Activated gamma-delta T cell treated with Interleukin-2 at 50 U/mL for 16 hours (primary cell): ENCODE measurements at places on chromosomes 3 and 15.

- DNase-seq: no peak
Observed at GRCh38 chr15:75821786-75822345, 21.4 kb upstream of the UBE2Q2 start.

DNA sequence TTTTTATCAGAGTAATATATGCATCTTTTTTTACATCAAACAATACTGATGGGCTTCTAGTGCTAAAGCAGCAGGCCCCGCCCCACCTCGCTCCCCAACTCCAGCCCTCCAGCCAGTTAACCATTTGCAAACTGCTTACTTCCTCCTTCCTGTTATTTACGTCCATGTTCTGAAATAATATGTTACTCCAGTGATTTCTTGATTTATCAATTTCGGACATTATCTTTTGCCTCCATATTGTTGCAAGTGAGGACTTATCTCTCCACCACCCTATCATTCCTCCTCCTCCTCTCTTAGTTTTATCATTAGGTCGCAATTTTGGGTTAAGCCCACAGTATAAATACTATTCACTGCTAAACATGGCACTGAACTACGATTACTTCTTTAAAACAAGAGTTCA is 39.5 kb downstream of the ZNF710 start:
- DNase-seq: no peak

DNA sequence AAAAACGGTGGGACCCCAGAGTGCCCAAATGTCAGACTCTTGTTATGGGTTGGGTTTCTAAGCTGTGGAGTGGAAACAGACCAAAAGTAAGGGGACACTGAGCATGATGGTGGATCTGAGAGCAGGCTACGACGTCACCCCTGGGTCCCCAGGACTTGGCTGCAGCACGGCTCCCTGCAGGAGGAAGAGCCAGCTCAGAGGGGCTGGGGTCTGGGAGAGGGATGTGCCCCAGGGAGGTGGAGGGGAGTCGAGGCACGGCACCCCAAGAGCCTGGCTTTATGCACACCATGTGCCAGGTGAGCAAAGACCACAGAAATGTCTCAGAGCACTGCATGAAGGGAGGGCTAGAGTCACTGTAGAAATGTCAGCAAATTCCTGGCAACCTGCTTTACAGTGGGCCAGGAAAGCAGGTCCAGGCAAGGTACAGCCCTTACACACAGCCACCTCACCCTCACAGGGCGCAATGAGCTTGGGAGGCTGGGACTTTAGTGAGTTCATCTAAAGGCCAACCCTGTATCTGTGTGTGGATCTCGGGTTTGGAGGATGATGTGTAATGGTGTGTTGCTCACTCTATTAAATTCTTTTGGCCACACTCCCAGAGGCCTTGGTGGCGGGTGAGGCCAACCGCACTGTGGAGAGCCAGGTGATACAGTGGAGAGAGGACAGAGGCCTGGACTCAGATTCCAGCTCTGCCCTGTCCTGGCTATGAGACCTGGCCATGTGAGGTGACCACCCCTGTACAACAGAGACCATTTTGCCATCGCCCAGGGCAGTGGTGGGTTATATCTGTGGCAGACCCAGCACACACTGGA is 14.1 kb downstream of the CTSH start:
- DNase-seq: no peak

GRCh38 chr3:17949101-17949500 is 206.7 kb upstream of the TBC1D5 start:
- DNase-seq: no peak

- DNase-seq: no peak
Observed at GRCh38 chr3:3578718-3579117, 220.5 kb upstream of the LRRN1 start.

DNA sequence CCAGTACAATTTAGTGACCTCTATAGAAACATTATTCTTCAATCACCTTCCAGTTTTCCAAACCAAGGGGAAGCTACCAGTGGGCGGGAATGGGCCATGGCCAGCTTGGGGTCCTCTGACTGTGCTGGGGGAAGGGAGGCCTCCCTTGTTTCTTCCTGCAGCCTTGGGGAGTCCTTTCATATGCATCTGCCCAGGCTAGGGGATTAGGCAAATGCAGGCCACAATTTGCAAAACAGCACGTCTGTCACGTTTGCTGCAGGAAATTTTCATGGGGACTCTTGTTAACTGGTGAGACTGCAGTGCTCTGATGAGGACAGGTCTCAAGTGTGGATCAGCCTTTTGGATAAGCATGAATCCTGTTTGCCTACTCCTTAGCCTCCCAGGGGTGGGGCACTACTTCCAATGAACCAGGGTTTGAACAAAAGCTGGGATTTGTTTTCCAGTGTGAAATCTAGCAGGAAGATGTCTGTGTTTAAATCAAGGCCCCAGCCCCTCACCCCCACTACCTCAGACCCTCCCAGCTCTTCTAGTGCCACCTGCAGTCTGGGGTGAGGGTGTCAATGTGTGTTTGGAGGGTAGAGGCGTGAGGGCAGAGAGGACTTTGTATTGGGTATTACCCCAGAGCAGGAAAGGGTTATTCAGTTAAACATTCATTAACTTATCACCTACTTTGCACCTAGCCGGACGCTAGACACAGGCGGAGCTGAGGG is 219.9 kb downstream of the OPA1 start:
- DNase-seq: no peak

- DNase-seq: no peak
Observed at GRCh38 chr3:49871531-49872153, 1.9 kb upstream of the CAMKV start.

- DNase-seq: no peak
Observed at GRCh38 chr15:37550360-37551024, 383.9 kb upstream of the TMCO5A start.

DNA sequence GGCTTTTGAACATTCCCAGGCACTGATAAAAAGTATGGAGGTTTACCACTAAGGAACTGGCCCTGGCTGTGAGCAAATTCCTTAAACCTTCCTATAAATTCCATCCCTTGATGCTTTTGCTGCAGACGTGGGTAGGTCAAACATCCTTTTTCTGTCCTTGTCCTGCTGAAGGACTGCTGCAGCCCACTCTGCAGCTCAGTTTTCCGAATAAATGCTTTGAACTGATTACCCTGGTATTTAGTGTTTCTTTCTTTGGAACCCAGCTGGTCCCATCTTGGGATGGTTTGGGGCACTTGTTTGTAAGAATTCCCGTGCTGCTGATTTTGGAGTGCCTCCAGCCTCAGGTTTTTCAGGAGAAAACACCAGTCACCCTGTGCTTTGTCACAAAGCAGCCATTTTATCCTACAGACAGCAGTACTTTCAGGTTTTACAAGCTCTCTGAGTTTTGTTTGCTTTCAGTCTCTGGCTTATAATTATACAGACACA is 815.9 kb downstream of the VGLL3 start:
- no peak for DNase-seq

DNA sequence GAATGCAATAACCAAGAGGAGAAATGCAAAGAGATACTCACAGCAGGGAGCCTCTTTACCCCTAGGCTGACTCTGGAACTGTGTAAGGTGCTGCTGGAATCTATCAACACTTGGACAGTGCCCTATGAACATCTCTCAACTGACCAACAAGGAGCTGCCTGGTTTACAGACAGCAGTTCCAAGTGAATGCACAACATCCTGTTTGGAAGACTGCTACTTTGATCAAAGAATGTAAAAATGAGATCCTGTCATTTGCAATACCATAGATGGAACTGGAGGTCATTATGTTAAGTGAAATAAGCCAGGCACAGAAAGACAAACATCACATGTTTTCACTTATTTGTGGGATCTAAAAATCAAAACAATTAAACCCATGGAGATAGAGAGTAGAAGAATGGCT is 136.3 kb downstream of the IMPG2 start:
- no peak for DNase-seq

DNA sequence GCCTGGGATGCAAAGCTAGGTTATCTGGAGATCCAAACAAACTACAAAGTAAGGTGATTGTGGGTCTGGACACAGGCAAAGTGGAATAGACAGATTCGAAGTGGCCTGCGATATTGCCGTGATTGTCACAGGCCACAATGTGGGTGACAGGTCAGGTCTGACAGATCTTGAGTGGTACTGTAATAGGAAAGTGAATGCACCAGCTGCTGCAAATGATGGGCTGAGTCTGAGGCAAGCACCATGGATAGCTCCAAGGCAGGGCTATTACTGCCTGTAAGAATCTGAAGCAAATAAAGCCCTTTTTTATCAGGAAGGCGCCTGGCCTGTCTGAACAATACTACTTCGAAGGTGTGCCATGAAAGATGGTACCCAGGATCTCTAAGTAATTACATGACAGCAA is 10.0 kb downstream of the ARMC8 start:
- DNase-seq: no peak

- no peak for DNase-seq
Observed at GRCh38 chr15:63999177-63999576, 47.1 kb downstream of the DAPK2 start.

DNA sequence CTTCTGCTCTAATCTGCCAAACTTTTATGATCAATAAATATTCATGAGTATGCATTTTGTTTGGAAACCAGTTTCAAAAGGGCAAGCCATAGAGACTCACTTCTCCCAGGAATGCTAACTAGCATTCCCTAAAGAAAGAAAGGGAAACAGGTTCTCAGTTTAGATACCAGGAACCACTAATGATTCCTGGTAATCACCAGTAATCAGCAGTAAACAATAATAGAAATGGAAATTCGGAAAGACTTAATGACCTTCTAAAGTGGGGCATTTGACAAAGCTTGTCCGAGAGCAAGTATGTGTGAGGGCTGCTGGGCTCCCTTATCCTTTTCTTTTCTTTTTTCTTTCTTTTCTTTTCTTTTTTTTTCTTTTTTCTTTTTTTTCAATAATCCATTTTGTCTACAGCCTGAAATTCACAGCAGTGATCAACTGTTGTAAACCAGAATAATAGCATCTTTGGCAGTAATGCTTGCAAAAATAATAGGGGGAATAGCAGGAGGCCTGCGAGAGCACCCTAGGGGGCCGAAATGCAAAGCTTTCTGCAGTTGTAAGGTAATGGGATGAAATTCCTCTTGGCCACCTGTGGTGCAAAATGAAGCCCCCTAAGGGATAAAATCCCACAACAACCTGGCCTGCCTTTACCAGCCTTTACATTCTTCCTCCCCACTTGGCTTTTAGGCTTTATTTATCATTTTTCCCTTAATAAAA is 253.2 kb downstream of the ZPLD1 start:
- DNase-seq: no peak

- DNase-seq: no peak
Observed at GRCh38 chr3:30231277-30232141, 374.9 kb upstream of the TGFBR2 start.

DNA sequence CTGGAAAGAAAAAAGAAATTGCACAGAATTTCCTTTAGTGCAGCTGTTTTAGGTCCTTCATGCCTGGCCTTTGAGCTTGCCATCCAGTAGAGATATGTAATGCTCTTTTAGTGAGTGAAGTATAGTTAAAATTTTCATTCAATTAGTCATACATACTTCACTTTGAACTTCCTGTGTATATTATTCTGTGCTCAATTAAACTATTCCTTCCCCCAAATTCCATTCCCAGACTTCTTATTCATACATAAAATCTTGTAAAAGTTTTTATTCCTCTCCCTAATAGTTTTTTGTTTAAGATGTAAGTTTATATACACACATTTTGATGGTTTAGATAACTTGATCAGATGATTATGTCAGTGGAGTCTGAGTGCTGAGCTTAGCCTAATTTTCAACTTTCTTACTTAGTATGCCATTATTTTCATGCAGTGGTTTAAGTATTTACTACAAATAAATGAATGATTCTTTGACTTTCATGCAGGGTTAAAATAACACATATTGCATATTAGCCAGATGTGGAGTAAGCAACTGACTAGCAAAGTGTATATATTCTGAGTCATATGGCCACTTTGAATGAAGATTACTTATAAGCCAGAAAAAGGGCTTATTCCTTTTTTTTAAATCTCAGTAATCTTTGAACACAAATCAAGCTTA is 42.5 kb upstream of the ABHD10 start:
- DNase-seq: no peak

GRCh38 chr3:62956411-62956810 is 81.2 kb upstream of the CADPS start:
- DNase-seq: no peak

DNA sequence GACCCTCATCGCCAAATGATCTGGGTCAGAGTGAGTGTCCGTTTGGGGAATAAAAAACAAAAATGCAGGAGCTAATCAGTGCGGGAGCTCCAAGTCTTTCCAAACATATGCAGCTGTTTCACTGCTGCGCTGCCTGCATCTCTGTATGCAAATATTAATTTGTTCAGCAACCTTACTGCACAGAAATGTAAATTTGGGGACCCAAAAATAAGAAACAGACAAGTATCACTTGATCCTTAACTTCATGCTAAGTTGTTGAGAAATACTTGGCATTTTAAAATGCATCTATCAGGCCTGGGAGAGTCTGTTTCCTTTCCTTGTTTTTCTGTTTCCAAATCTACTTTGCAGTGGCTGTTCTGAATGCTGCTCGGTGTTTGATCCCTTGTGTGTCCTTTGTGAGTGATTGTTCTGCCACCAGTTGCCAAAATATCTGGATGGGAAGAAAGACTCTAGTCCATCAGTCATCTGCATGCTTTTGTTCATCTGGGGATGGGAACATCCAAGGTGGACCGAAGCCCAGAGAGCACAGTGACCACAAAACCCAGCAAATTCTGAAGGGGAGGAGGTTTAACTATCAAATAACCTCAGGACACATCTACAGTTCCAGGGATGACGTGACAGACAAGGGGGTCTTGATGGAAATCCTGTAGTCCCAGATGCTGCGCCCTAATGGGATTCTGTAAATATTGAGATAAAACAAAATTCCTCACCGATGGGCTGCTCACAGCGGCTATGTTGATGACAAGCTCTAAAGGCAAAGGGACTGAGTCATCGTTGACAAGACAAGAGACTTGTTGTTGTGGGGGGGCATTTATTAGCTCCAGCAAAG is 199.5 kb upstream of the WNT5A start:
- DNase-seq: no peak

DNA sequence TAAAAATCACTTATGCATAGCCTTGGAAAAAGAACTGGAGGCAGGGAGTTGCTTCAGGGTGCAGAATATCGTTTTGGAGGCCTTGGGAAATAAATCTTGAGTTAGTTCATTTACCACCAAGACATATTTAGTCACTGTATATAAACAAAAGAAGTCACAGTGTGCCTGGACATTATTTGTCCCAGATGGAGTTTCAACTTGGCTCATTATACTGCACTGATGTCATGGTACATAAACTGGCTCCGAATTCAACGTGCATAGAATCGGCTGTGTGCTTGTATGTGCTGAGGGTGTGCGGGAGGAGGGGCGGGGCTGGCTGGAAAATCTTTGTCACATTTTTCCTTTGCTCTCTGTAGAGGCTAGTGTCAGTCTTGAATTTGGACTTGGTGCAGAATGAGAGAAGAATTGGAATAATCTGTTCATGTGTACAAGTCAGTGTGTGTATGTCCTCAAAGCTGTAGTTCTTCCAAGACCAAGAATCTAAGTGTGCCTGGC is 86.6 kb downstream of the FNDC3B start:
- no peak for DNase-seq

GRCh38 chr3:146350852-146351251 is 99.9 kb upstream of the PLSCR4 start:
- no peak for DNase-seq

- no peak for DNase-seq
Observed at GRCh38 chr3:80355144-80355543, 587.3 kb upstream of the ROBO1 start.

GRCh38 chr3:116337229-116337628 is 108.1 kb downstream of the LSAMP start:
- no peak for DNase-seq
